ENCODE measurements at places on chromosomes 13 and 19. TPM values are rescaled to one million over a fixed set of nuclear protein-coding genes. Genes with fewer than 3 reads are reported as not detected.

The ZNF541 gene
- polyA plus RNA-seq: 0.26 TPM

- H3K4me3 ChIP-seq: no peak overlapping the region
- DNase-seq: no peak
- H3K4me1 ChIP-seq: no peaks in the 10 kb centered on the region
These were observed 7.7 kb upstream of the KIR2DL4 start for GRCh38 chr19:54795758-54796157.

DNA sequence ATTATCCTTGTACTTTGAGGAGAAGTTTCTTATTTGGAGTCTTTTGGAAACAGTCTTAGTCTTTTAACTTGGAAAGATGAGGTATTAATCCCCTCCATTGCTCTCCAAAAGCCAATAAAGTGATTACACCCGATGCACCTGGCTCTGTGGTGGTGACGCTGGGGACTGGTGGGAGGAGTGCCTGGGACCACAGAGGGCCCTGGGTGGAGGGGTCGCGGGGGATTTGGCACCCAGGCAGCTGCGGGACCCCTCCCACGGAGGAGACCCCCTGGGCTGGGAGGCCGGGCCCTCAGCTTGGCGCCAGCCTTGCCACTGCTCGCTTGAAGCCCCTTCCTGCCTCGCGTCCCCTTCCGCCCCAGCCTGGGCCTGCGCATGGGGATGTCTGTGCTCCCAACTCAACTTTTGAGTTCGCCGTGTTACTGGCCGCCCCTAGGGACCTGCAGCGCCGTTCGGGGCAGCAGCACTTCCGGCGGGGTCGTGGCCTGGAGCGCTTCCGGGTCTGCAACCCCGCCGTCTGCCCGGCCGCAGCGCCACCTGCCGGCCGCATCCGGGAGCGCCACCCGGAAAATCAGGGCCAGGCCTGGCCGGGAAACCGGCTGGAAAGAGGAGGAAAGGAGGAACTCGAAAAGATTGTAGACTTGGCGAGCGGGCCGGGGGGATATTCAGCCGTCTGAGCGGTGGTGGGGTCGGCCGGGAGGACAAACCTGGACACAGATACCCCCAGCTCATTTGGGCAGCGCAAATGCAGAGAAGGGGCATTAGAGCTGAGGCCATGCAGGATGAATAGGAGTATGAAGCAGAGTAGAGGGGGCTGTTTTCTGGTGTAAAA is 8.4 kb downstream of the PEAK3 start:
- peak; percentile 96 for DNase-seq
- H3K27me3 ChIP-seq: no peaks in the 10 kb centered on the region
- peaks cover 4% of the 10 kb centered on the region for H3K36me3 ChIP-seq

- 0 out of 2 replicates have a peak, but pooled peaks cover 3% of the 10 kb centered on the region for H3K27me3 ChIP-seq
- H3K4me3 ChIP-seq: peak overlapping the region; percentile 49
- peak; percentile 21 for DNase-seq
- no peaks in the 10 kb centered on the region for H3K36me3 ChIP-seq
These were observed 14.7 kb upstream of the LENG8 start for GRCh38 chr19:54434112-54434872.

DNA sequence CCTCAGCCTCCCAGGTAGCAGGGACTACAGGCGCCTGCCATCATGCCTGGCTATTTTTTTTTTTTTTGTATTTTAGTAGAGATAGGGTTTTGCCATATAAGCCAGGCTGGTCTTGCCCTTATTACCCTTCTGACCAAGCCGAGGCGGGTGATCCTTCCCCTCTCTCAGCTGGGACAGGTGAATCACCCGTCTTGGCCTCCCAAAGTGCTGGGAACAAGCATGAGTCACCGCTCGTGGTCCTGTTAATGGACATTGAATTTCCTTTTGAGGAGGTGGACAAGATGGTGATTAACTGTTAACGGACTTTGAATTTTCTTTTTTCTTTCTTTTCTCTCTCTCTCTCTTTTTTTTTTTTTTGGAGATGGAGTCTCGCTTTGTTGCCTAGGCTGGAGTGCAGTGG is 10.6 kb downstream of the CD70 start:
- H3K36me3 ChIP-seq: peaks cover 11% of the 10 kb centered on the region
- H3K27me3 ChIP-seq: peaks cover under 1% of the 10 kb centered on the region
- no peak overlapping the region for H3K27ac ChIP-seq
- DNase-seq: no peak
- no peak overlapping the region for H3K4me3 ChIP-seq
- peaks cover 12% of the 10 kb centered on the region for H3K4me1 ChIP-seq

DNA sequence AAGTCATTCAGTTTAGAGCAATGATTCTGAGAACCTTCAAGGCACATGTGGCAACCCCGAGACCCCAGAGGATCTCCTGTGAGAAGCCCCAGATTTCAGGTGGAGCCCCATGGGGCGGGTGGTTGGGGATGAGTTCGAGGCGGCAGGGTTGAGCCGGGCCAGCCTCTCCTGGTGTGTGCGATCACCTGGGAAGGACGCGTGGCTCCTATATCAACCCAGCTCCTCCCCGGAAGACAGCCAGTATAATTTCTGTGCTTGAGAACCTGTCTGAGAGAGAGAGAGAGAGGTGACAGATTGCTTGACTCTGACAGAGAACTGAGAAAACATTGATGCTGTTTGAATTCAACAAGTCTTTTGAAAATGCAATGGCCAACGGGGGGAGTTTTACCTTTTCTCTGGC is 89.0 kb downstream of the TEX29 start:
- peaks cover 2% of the 10 kb centered on the region for H3K4me1 ChIP-seq
- no peak overlapping the region for H3K4me3 ChIP-seq
- H3K27ac ChIP-seq: no peak overlapping the region

GRCh38 chr19:23587546-23587945 is 99.5 kb downstream of the ZNF675 start:
- H3K4me1 ChIP-seq: no peaks in the 10 kb centered on the region
- no peak overlapping the region for H3K27ac ChIP-seq
- no peaks in the 10 kb centered on the region for H3K27me3 ChIP-seq
- no peaks in the 10 kb centered on the region for H3K36me3 ChIP-seq

The CEACAM7 gene
- polyA plus RNA-seq: not detected

The ZNF714 gene
- polyA plus RNA-seq: 37.3 TPM

The OR10H1 gene
- polyA plus RNA-seq: 0.05 TPM

GRCh38 chr19:35458731-35459391 is 10.8 kb downstream of the FFAR2 start:
- DNase-seq: no peak
- no peaks in the 10 kb centered on the region for H3K27me3 ChIP-seq
- no peak overlapping the region for H3K4me3 ChIP-seq

DNA sequence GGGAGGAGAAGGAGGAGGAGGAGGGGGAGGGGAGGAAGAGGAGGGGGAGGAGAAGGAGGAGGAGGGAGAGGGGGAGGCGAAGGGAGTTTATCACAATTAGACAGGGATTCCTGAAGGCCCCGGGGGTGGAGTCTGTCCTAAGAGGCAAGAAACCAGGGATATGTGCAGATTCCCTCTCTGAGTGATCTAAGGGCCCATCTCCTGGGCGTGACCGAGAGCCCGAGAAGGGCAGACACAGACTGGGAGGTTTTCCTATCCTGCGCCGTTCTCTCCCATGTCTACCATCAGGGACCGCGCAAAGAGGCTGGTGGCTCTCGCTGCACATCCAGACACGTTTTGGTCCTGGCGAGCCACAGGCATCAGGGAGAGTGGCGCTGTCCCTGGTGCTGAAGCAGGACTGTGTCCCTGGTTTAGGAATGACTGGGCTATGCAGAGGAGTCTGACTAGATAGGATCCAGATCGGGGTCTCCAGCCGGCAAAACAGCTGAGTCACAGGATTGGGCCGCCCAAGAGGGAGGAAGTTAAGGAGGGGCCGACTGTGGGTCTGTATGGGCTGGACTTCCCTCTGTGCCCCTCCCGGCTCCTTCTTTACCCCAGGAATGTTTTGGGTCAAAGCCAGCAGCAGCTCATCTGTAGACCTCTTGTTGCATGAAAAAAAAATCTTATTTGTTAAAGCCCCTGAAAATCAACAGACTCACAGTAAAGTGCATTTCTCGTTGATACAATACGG is 17.9 kb upstream of the ZNF175 start:
- peak overlapping the region; percentile 48 for H3K4me3 ChIP-seq
- H3K36me3 ChIP-seq: no peaks in the 10 kb centered on the region
- peak; percentile 97 for DNase-seq
- peaks cover 12% of the 10 kb centered on the region for H3K4me1 ChIP-seq
- no peak overlapping the region for H3K27ac ChIP-seq

GRCh38 chr13:53447863-53448262 is 419.2 kb downstream of the OLFM4 start:
- H3K36me3 ChIP-seq: no peaks in the 10 kb centered on the region
- no peaks in the 10 kb centered on the region for H3K4me1 ChIP-seq
- H3K27ac ChIP-seq: no peak overlapping the region
- H3K4me3 ChIP-seq: no peak overlapping the region
- DNase-seq: no peak
- H3K27me3 ChIP-seq: no peaks in the 10 kb centered on the region

- no peaks in the 10 kb centered on the region for H3K36me3 ChIP-seq
- H3K4me1 ChIP-seq: no peaks in the 10 kb centered on the region
- no peak for DNase-seq
These were observed 32.8 kb upstream of the STK24 start for GRCh38 chr13:98609756-98610155.

- no peak for DNase-seq
- no peak overlapping the region for H3K4me3 ChIP-seq
- no peaks in the 10 kb centered on the region for H3K36me3 ChIP-seq
These were observed 61.8 kb downstream of the MYO9B start for GRCh38 chr19:17137417-17137816.

- peaks cover 14% of the 10 kb centered on the region for H3K4me1 ChIP-seq
- H3K27ac ChIP-seq: no peak overlapping the region
- DNase-seq: peak; percentile 99
- peaks cover 3% of the 10 kb centered on the region for H3K36me3 ChIP-seq
- H3K4me3 ChIP-seq: peak overlapping the region; percentile 58
- H3K27me3 ChIP-seq: peaks cover 49% of the 10 kb centered on the region
These were observed 6.0 kb downstream of the SPRED3 start for GRCh38 chr19:38394488-38394887.

DNA sequence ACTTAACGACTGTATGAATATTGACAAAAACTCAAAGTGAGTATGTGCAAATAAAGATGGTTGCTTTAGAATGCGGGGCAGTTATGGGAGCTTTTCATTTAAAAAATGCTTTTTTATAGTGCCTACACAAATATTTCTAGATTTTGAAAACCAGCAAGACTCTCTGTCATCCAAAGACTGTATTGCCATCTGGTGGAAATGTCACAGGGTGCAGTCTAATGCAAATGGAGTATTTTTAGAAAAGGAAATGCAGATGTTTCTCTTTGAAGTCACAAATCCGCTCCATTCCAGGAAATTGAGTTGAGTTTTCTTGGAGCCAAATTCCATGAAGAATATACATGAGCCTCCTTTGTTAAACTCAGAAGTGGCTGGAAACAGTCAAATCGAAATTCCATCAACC is 2.3 kb upstream of the C1QTNF9B start:
- peak; percentile 49 for DNase-seq
- no peak overlapping the region for H3K27ac ChIP-seq
- H3K36me3 ChIP-seq: no peaks in the 10 kb centered on the region
- peaks cover 10% of the 10 kb centered on the region for H3K4me1 ChIP-seq
- H3K4me3 ChIP-seq: no peak overlapping the region
- peaks cover 28% of the 10 kb centered on the region for H3K27me3 ChIP-seq

DNA sequence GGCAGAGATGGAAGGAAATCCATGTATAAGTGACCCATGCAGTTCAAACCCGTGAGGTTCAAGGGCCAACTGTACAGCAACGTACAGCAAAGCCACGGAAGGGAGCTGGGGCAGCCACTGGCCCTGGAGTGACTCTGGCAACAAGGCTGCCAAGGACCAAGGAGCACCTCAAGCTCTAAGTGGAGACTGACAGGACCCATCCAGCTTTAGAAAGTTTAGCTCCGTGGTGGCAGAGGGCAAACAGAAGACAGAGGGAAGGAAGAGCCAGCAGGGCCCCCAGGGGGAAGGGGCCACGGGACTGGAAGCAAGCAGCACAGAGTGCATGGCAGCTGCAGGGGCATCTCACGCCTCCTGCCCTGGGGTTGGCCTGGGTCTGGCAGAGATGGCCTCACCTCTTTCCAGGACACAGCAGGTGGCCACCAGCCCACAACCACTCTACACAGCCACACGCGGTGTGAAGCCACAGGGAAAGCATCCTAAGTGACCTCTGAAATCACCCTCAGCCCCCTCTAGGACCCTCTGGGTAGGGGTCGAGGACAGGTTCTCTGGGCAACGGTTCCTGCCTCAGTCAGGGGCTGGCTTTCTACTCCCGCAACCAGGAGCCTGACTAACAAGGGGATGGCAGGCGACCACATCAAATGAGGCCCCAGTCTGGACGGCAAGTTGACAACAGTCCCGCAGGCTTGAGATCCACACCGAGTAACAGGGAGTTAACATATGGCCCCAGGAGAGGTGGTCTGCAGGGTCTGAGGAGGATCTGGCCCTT is 3.8 kb downstream of the MIER2 start:
- peaks cover 7% of the 10 kb centered on the region for H3K27me3 ChIP-seq
- no peaks in the 10 kb centered on the region for H3K36me3 ChIP-seq
- no peak for DNase-seq
- no peak overlapping the region for H3K27ac ChIP-seq
- peaks cover 13% of the 10 kb centered on the region for H3K4me1 ChIP-seq
- H3K4me3 ChIP-seq: no peak overlapping the region

The SULT2A1 gene
- not detected for polyA plus RNA-seq

DNA sequence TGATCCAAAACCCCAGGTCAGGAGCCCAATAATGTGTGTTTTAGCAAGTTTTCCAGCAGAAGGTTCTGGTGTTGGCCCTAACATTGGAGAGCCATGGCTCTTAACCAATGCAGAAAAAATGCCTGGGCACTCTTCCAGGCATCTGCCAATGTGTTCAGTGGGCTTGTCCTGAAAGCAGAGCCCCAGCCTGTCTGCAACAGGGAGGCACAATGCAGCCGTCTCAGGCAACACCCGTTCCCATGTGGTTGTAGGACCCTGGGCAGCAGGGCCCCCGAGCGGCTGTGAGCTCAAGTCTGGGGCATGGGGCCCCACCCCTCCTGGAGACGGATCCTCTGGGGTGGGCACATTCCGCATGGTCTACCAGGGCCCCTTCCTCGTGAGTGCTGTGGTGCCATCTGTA is 58.1 kb upstream of the SIAH3 start:
- no peaks in the 10 kb centered on the region for H3K4me1 ChIP-seq
- H3K27ac ChIP-seq: no peak overlapping the region
- no peak overlapping the region for H3K4me3 ChIP-seq
- no peaks in the 10 kb centered on the region for H3K36me3 ChIP-seq
- no peak for DNase-seq

GRCh38 chr13:56923626-56924140 is 217.0 kb upstream of the PRR20A start:
- no peaks in the 10 kb centered on the region for H3K4me1 ChIP-seq
- H3K36me3 ChIP-seq: no peaks in the 10 kb centered on the region
- no peak for DNase-seq
- no peak overlapping the region for H3K4me3 ChIP-seq

The ZNF534 gene
- 1.0 TPM for polyA plus RNA-seq

The KLF16 gene
- polyA plus RNA-seq: 12.3 TPM

The ZNF415 gene
- polyA plus RNA-seq: 9.2 TPM

Measured in GM23338 (cell line).